Activated CD4-positive, alpha-beta T cell treated with anti-CD3 and anti-CD28 coated beads for 36 hours (primary cell): ENCODE measurements at places on chromosomes 6 and 20.

GRCh38 chr6:162638931-162639574 lies 88.5 kb downstream of the PRKN start:
- no peak for DNase-seq

- no peak for DNase-seq
Observed at GRCh38 chr6:28433119-28433518, 10.2 kb downstream of the ZSCAN23 start.

GRCh38 chr6:97732045-97732444 lies 449.0 kb upstream of the MMS22L start:
- DNase-seq, result no peak

GRCh38 chr6:31771992-31772358 lies 5.2 kb downstream of the VWA7 start:
- peak; percentile 52 for DNase-seq

- DNase-seq, result peak; percentile 93
Observed at GRCh38 chr6:157323255-157323965, at the start of gene TMEM242. Gene TMEM242 (minus strand): TSS chr6:157323519. CDS start chr6:157323499, 20 bp downstream.

GRCh38 chr6:117676577-117677218 lies 1.4 kb downstream of the NUS1 start:
- DNase-seq, result no peak

GRCh38 chr6:139429580-139430145 lies 55.2 kb upstream of the CITED2 start:
- no peak for DNase-seq
